ENCODE measurements at places on chromosomes 5 and 9.

DNA sequence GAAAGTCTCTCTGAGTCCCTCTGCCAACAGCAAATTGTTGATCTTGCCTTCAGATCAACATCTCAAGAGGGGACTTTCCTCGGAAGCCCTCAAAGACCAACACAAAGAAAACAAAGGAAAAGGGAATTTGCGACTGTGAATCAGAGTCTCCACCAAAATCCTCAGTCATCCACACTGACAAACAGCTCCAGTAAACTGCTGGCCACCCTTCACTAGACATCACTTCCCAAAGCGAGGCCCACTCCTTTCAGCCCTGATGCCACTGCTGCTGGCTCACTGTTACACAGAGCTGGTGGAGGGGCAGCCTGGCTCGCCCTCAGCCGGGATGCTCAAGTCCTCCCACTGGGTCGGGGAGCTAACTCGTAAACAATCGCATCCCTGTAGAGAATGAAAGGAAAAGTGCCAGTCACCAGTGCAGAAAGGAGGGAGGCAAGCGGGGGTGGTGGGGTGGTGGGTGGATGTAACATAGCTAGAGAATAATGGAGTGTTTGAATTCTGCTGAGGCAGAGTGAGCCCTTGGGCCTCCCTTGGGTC lies 1.3 kb downstream of the FGF1 start:
- peak; percentile 27 for DNase-seq

GRCh38 chr9:32404856-32405255 lies 20.4 kb downstream of the ACO1 start:
- no peak for DNase-seq

DNA sequence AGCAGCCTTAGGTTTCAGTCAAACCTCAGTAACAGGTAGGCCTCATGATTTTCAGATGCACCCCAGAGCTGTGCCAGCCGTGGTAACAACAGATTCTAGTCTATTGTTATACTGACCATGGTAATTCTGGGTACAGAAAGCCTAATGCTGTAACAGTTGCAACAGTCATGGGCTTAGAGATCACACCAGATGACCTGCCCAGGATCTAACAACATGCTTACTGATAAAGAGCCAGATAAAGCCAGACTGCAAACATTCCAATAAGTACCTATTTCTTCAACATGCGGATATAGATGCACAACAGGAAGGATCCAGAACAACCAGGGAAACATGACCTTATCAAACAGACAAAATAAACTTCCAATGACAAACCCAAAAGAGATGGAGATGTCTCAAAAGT lies 42.8 kb downstream of the CERT1 start:
- no peak for DNase-seq

GRCh38 chr5:147037515-147038205 lies 159.1 kb upstream of the PPP2R2B start:
- no peak for DNase-seq

- no peak for DNase-seq
These were observed 43.5 kb downstream of the NKD2 start for GRCh38 chr5:1052076-1052475.

DNA sequence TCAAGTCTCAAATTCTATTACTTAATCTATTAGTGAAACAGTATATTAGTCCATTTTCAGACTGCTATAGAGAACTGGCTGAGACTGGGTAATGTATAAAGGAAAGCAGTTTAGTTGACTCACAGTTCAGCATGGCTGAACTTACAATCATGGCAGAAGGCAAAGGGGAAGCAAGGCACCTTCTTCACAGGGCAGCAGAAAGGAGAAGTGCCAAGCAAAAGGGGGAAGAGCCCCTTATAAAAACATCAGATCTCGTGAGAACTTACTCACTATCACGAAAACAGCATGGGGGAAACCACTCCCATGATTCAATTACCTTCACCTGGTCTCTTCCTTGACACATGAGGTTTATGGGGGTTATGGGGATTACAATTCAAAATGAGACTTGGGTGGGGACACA lies 67.9 kb upstream of the CHSY3 start:
- DNase-seq = no peak
